ENCODE measurements at places on chromosomes 3 and 15.

GRCh38 chr3:147394884-147395225 lies 11.5 kb downstream of the ZIC4 start:
- DNase-seq: no peak

DNA sequence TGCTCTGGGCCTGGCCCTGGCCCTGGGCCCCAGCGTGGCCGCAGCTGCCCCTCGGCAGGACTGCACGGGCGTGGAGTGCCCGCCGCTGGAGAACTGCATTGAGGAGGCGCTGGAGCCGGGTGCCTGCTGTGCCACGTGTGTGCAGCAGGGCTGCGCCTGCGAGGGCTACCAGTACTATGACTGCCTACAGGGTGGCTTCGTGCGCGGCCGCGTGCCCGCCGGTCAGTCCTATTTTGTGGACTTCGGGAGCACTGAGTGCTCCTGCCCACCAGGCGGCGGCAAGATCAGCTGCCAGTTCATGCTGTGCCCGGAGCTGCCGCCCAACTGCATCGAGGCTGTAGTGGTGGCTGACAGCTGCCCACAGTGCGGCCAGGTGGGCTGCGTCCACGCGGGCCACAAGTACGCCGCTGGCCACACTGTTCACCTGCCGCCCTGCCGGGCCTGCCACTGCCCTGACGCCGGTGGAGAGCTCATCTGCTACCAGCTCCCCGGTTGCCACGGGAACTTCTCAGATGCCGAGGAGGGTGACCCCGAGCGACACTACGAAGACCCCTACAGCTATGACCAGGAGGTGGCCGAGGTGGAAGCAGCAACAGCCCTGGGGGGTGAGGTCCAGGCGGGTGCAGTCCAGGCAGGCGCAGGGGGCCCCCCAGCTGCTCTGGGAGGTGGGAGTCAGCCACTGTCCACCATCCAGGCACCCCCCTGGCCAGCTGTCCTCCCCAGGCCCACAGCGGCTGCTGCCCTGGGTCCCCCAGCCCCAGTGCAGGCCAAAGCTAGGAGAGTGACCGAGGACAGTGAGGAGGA lies 21.7 kb downstream of the FBLN2 start:
- DNase-seq: no peak

- DNase-seq: no peak
Observed at GRCh38 chr3:197021729-197022404, 7.8 kb downstream of the MELTF start.

DNA sequence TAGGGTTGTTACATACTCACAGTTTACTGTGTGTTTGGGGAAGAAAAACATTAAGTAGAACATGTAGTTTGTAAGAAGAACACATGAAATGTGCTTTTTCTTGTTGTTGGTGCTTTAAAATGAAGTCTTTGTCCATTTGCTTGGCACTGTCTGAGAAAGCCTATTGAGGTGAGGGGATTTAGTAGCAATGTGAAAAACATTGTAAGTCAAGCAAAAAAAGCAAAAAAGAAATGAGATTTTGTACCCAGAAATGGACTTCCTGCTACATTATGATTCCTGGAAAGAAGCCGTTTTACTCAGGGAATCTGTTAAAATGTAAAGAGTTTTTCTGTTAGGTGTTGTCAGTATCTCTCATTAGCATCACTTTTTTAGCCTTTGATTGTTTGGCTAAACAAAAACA lies 59.9 kb downstream of the KAT2B start:
- no peak for DNase-seq

DNA sequence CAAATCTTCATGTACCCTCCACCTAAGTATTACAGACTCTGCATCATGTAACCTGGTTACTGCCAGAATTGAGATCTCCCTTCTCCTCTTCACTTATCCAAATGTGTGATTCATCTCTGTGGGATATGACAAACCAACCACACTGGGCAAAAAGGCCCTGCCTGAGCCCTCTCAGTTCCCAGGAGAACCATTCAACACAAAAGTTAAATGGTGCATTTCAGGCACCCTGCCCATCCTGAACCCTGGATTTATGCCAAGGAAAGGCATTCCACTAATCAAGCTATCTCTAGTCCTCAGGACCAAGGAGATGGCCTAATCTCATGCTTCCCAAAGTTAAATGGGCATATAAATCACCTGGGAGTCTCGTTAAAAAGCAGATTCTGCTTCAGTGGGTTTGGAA lies 108.5 kb downstream of the TNIK start:
- DNase-seq: no peak

DNA sequence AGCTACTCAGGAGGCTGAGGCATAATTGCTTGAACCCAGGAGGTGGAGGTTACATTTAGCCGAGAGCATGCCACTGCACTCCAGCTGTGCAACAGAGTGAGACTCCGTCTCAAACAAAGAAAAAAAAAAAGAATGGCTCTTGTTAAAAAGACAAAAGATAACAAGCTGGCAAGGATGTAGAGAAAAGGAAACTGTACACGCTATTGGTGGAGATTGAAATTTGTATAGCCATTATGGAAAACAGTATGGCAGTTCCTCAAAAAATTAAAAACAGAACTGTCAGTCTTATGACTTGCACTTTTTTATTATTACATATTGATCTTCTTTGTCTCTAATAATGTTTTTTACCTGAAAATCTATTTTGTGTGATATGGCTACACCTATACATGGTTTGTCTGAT lies 41.9 kb downstream of the MEX3B start:
- no peak for DNase-seq

DNA sequence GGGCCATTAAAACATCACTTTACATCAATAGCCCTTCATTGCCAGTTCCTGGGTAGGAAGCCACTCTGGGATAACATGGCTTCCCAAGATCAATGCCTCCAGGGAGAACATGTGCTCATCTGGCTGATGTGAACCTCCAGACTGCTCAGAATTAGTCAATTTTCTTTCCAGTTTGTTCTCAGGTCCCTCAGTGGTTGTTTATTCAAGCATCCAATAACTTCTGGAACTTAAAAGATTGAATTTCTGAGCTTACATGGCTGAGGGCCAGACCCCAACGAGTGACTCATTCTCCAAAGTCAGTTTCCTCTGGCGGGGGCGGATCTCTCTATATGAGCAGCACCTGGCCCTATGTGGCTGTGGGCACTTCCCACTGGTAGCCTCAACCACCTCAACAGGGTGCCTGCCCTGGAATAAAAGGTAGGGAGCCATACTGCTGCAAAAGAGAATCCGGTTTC lies 34.0 kb downstream of the LYZL4 start:
- DNase-seq: no peak

DNA sequence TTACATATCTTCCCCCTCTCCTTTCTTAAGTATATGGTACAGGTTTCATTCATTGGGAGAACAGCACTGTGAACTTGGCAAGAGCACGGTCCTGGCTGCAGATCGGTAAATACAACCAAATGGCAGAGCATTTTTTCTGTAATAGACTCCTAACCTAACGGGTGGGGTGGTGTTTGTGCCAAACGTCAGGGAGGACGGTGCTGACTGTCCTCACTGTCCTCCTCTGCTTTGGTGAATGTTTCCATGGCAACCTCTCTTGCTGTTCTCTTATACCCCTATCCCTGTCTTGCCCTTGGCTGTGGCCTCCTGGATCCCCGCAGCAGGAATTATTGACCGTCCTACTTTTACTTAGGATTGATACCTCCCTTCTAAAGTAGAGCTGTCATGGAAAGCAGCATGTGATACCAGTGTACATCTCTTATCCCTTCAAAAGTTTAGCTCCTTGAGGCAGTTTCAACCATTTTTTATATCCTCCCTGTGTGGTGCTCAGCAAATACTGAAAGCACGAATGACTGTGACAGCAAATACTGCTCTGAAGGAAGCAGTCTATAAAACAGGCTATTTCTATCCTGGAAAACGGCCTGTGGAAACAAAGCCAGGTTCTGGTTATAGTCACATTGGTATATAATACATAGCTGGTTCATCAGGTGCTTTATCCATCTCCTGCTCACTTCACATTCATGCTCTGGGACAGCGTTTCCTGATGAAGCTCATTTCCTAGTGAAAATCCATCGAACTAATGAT lies 275.4 kb upstream of the C2CD4B start:
- no peak for DNase-seq

DNA sequence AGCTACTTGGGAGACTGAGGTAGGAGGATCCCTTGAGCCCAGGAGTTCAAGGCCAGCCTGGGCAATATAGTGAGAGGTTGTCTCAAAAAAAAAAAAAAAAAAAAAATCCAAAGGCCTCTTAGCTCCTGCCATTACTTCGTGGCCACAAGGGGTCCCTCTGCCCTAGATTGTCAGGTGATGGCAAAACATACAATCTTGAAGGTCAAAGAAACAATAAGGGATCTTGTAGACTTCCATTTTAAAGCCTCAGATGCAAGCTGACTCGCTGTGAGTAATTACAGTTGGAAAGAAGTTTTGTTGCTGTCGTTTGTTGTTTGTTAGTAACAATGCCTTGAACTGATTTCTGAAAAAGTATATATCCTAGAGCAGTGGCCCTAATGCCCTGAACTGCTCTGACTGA lies 55.9 kb upstream of the PLCL2 start:
- DNase-seq: no peak

GRCh38 chr15:74433592-74434262 lies at the start of gene SEMA7A:
Gene SEMA7A (minus strand): TSS chr15:74433958. CDS start chr15:74433918, 40 bp downstream.
- DNase-seq: no peak

DNA sequence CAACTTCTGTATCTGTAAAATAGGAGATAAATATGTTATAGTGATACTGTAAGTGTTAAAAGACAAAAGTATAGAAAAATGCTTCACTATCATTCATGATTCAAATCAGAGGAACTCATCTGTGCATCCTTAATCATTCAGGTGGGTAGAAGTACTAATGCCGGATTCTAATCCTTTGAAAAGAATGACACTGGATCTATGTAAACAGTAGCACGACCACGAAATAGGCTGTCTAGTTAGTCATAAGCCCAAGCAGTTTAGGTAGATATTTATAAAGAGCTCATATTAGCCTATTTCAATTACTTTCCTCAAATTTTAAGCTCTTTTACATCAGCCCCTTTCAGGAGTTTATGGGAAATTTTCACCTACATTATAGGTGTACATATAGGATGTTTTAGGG lies 437.9 kb downstream of the SOX2 start:
- no peak for DNase-seq

DNA sequence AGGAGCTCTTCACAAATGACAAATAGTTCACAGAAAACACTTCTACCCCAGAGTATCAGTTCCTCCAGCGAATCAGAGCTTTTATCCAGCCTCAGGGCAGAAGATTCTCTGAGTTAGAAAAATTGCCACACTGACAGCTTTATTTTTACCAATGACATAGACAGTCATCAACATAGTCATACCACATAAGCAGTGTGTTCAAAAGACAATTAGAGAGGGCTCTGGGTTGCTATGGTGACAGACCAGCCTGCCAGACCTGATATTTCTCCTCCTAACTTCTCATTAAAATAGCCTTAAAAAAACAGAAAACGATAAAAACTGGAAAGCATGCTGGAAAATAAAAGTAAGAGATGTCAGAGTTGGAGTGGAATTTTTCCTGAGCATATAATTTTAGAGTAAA lies 45.9 kb upstream of the COL6A5 start:
- no peak for DNase-seq

GRCh38 chr3:194939949-194940770 lies 254.5 kb downstream of the FAM43A start:
- DNase-seq: no peak

DNA sequence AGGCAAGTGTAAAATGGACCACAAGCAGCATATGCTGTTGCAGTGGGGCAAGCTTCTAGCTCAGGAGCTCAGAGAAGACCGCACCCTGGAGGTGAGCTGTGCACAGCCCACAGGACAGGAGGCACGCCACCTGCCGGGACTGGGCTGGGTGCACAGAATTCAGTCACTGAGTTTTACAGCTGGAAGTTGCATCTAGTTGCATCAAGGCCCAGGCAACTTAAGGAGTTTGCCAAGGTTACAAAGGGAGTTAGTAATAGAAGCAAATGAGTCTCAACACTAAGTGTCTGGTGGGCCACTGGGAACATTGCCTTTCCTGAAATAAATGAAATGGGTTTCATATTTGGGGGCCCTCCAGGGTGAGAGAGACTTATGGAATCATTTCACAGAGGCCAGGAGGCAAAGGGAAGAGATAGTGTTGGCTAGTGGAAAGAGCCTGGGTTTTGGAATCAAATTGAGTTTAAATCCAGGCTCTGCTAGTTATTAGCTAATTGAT lies 36.0 kb upstream of the TIMP4 start:
- DNase-seq: no peak

- DNase-seq: no peak
Observed at GRCh38 chr3:869269-869668, 223.6 kb upstream of the CNTN6 start.

- no peak for DNase-seq
Observed at GRCh38 chr3:107794664-107795443, 272.1 kb downstream of the BBX start.

- no peak for DNase-seq
Observed at GRCh38 chr3:142930463-142930862, 33.0 kb downstream of the PAQR9 start.

DNA sequence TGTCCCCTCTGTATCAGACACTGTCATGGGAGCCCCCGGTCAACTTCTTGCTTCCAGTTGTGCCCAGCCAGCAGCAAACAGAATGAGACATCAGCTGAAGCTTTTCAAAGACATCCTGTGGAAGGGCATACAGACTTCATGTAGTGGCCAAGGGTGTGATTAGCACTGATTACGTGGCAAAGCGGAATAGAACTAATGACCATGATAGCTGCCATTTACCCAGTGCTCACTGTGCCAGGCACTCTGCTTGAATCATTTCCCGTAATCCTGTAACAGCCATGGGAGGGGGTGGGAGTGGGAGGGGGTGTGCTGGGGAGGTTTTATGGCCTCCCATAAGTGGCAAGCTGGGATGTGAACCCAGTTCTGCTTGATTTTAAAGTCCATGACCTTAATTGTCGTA lies 29.5 kb downstream of the LPP start:
- DNase-seq: no peak

DNA sequence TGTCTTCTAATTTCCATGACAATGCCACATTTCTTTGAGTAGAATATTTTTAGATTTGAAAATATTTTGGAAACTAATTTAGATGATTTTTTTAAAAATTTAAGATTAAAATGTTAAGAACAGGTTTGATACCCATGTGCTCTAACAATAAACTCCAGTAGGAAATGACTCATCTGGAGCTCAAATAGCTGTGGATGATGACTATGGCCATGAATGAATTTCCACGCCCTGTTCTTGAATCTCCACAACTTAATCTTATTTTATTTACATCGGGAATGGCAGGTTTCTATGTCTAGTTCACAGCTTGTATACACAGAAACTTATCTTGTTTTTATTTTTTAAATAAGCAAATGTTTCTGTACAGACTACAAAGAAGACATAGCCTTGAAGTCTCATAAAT lies 726.8 kb downstream of the NAALADL2 start:
- no peak for DNase-seq

GRCh38 chr3:146929696-146930095 lies 324.6 kb upstream of the PLSCR5 start:
- DNase-seq: no peak

- no peak for DNase-seq
Observed at GRCh38 chr15:68781766-68782588, 38.7 kb downstream of the ANP32A start.

GRCh38 chr3:109887293-109887692 lies 549.9 kb upstream of the DPPA4 start:
- DNase-seq: no peak

DNA sequence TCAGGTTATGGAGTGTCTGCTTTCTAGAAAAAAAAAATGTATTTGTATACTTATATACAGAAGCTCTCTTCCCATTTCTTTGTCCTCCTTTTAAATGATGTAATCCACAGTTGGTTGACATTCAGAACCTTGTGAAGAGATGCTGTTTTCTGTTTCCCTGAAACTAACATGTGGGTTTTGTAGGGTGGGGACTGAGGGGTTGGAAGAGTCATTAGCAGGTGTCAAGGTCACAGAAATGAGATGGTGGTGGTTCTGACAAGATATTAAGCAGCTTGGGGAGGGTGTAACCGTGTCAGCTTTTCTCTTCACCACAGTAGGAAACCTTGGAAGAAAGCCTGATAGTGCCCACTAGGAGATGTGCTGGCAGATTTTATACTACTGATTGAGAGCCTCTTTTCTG lies 2.4 kb downstream of the RASA2 start:
- no peak for DNase-seq
